Right lobe of liver (tissue), 6 donors: ENCODE measurements at places on chromosomes 11 and 22. TPM values are rescaled to one million over a fixed set of nuclear protein-coding genes. Genes with fewer than 3 reads are reported as not detected.

GRCh38 chr11:70467201-70468085 lies 69.1 kb downstream of the CTTN start:
- peak; percentile 61 for DNase-seq

GRCh38 chr22:49815641-49816091 lies 12.0 kb downstream of the BRD1 start:
- no peak for DNase-seq

The CHRM1 gene
- total RNA-seq: not detected

The NCR3LG1 gene
- 0.42 TPM for total RNA-seq

DNA sequence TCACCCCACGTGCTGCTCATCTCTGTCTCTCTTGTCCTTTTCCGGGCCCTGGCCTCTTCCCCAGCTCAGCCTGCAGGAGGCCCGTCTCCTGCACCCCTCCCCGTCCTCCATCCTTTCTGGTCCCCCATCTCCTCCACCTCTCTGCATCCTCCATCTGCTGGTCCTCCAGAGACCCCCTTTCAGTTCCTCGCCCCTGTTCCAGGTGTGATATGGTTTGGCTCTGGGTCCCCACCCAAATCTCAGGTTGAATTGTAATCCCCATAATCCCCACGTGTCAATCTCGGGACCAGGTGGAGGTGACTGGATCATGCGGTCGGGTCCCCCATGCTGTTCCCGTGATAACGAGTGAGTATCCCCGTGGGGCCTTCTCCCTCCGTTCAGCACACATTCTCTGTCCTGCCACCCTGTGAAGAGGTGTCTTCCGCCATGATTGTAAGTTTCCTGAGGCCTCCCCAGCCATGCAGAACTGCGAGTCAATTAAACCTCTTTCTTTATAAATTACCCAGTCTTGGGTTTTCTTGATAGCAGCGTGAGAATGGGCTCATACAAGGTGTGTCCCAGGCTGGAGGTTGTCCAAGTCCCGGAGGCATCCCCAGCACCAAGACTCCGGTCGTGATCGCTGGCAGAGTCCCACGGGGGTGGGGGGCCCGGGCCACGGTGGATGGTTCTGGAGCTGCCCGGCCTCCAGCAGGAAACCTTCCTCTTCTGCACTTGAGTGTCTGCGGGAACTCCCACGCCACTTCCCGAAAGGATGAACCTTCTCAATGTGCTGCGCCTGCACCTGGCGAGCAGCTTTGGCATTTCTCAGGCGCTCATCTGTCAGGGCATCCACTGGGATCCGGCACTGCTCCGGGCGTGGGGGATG lies 29.0 kb upstream of the TOLLIP start:
- DNase-seq: no peak

The SLC7A4 gene
- total RNA-seq: 0.12 TPM

The RCOR2 gene
- not detected for total RNA-seq

DNA sequence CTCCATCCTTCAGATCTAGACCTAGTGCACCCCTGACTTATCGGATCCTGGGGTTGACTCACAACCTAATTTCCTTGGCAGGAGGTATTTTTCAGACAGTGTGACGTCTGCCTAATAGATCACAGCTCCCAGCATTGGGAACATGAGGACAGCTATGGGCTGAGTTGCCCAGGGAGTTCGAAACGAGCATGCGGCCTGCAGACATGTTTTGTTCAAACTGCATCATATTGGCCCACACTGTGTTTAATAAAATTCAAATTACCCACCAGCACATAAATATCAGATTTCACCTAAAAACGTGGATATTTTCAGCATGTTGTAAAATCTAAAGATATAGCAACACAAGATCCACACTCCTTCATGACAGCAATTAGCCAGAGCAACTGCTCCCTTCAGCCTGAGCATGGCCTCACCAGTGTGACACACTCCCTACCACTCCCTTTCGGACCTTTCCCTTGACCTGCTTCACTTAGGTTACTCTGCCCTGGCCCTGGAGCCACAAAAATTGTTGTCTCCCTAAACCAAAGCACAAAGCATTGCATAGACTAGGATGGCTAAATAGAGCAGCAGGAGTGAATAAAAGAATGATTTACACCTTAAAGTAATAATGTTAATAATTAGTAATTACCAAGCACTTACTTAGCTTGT lies 53.6 kb upstream of the USP47 start:
- DNase-seq: no peak

DNA sequence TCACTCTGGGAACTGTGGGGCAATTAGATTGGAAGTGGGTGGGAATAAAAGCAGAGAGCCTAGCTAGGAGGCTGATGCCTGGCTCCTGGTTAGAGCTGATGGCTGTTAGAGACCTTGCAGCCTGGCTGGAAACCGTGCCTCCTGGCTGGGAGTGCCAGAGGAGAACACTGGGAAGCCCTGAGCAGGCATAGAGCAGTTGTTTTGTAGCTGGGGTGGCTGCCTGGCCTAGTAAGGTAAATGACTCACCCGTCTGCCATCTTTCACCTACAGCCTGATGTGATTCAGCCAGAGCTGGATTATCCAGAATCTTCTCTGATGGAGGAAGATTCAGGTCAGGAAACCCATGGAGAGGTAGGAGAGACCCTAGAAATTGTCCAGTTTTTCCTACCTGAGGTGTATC lies 6.1 kb downstream of the UQCR10 start:
- no peak for DNase-seq

- no peak for DNase-seq
These were observed 49.4 kb downstream of the RRAS2 start for GRCh38 chr11:14309425-14310192.

GRCh38 chr11:46846510-46846830 lies 390 bp upstream of the CKAP5 start:
- DNase-seq: no peak

- no peak for DNase-seq
These were observed 55.9 kb upstream of the KIRREL3 start for GRCh38 chr11:127056338-127056971.

The NUP160 gene
- total RNA-seq: 9.5 TPM

The PGA3 gene
- total RNA-seq: not detected

DNA sequence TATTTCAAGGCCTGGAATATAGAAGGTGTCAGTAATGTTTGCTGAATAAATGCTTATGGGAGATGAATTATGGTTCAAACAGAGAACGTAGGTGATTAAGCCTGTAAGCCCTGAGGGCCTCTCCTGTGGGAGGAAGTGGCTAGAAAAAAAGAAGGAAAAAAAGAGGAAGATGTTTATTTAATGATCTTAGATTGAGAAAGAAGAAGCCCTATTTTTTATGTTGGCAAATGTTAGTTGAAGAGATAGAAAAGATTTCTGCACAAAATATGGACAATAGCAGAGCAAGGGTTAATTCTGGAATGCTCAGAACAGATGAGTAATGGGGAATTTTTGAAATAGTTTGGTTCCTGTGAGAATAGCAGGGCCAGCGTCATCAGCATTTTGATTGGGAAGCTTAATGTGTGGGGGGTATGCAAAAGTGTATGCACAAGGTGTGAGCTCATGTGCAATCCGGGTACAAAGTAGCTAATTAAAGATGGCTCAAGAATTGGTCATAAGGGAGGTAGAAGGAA lies 95.7 kb downstream of the TEAD1 start:
- DNase-seq: no peak

DNA sequence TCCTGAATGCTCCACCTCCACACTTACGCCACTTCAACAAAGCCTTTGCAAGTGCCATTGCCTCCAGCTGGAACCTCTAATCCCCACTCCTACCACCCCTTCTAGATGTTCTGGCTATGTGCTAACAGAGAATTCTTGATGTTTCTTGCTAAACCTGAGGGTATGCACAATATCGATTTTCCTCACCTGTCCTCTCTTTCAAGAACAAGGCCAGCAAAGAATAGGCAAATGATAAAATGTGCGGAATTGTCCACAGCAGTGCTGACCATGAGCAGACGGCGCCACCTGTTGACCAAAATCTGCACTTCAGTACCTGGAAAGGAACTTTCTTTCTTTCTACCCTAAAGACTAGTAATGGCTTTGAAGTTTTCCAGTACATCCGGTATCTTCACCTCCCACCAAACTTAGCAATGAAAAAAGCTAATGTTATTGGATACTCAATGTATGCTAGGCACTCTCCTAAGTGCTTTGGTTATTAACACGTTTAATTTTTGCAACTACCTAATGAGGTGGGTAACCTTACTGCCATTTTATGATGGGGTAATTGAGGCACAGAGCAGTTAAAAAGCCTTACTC lies 3.4 kb downstream of the TIMM10 start:
- DNase-seq: peak; percentile 77

- DNase-seq: no peak
These were observed 9.2 kb downstream of the KCNC1 start for GRCh38 chr11:17743808-17744119.

- DNase-seq: no peak
These were observed 22.4 kb upstream of the FDX1 start for GRCh38 chr11:110407315-110407714.

DNA sequence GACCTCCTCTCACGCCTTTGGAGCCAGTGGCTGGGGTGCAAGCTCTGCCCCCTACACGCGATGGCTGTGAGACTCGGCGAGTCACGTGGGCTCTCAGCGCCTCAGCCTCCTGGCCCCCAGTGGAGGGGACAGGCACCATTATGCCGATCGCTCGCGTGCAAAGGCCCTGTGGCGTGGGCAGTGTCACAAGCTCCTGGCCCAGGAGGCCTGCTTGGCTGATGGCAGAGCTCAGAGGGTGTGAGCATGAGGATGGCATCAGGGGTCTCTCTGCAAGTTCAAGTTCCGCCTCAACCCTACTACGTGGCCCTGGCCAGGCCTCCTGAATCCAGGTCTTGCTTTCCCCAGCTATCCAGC lies 90.8 kb upstream of the KCNQ1OT1 start:
- no peak for DNase-seq

- no peak for DNase-seq
These were observed 13.1 kb upstream of the MS4A6A start for GRCh38 chr11:60195923-60196368.

DNA sequence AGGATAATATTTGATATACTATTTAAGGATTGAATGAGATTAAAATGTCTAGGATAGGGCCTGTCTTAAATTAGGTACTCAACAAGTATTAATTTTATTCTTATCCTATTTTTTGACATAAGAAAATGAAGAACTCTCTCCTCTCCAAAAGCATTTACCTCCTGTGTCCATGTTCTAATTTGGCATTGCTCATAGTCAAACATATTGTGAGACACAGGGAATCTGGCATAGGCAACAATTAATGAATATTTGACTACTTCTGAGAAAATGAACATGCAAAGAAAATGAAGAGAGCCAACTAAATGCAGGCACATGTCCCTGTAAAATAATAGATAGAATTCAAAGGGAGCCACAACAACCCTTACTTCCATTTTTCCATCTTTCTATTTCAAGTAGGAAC lies 198.5 kb upstream of the C11orf87 start:
- DNase-seq: no peak

The HSD17B12 gene
- 107 TPM for total RNA-seq

DNA sequence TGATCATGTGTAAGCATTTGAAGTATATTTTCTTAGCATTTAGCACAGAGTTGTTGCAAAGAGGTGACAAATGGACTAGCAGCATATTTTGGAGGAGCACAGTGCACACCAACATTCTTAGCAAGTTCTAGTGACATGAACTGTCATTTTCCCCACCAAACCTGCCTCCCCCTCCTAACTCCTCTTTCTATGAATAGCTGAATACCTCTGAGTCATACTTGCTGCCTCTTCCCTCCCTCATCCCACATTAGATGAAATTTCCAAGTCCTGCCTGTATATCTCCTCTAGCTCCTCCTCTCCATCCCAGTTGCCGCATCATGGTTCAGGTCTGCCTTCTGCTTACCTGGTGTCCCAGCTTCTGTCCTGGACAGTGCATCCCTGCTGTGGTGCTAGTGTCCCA lies 7.2 kb downstream of the OSBP2 start:
- no peak for DNase-seq

The SCYL1 gene
- 70.3 TPM for total RNA-seq

The ARHGEF17 gene
- 5.5 TPM for total RNA-seq

DNA sequence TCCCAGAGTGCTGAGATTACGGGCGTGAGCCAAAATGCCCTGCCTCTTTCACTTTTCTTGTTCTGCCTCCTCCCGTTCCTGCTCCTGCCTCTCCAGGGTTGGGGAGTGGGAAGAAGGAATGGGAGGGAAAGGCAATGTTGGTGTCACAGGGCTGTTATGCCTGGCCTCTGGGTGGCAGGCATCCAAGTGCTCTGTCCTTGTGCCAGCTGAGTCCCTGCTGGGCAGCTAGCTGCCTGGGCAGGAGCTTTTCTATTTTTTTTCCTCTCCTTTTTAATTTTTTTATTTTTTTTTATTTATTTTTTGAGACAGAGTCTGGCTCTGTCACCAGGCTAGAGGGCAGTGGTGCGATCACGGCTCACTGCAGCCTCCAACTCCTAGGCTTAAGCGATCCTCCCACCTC lies 4.1 kb upstream of the SAC3D1 start:
- DNase-seq: peak; percentile 82

The CSF2RB gene
- total RNA-seq: 2.6 TPM

DNA sequence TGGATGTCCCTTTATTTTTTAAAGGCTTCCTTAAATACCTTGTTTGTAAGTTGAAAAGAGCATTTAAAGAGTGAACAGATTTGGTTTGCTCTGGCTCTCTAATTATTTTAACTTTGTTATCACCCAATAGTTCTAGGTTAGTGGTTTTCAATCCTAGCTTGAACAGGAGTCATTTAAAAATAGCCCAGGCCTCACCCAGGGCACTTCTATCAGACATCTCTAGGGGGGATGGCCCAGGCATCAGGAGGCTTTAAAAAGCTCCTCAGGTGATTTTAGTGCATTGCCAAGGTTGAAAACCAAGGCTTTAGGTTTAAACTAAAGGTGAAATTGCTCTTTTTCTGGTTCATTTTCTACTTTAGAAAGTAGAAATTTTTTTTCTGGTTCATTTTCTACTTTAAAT lies 8.3 kb downstream of the CAT start:
- DNase-seq: no peak

The TEX12 gene
- not detected for total RNA-seq

GRCh38 chr11:325796-326591 lies 5.3 kb upstream of the IFITM3 start:
- DNase-seq: no peak

DNA sequence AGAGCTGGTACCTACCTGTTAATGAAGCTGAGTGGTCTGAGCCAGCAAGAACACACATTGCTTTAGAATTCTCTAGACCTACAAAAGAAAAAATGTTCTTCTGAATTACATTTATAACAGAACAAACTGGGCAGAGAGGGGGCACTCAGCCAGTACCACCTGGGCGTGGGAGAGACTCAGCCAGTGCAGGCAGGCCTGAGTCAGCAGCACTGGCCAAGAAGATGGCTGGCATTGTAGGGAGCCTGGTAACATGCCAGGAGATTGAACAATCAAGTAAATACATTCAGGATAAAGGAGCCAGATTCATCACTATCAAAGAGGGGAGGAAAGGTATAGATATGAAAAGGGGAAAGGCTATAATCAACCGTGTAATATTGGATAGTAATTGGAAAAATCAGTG lies 19.9 kb downstream of the SERGEF start:
- no peak for DNase-seq

The YPEL4 gene
- total RNA-seq: 0.24 TPM

The YPEL1 gene
- 1.0 TPM for total RNA-seq

DNA sequence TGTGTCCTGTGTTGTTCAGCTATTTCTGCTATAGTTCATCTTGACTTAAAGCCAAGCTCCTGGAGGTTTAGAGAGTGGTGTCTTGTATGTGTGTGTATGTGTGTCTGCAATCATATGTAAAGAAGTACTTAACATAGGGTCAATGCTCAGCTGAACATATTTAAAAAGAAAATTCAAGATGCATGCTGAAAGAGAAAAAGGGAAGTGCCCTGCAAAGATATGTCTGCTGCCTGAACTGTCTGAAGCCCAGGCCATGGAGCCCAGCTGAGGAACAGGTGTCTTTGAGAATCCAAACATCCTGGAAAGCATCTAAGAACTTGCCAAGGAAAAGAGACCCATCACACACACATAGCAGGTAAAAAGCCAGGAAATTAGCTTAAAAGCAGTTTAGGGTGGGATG lies 6.6 kb downstream of the TCN1 start:
- no peak for DNase-seq
